ENCODE measurements at places on chromosomes 11 and 22.

DNA sequence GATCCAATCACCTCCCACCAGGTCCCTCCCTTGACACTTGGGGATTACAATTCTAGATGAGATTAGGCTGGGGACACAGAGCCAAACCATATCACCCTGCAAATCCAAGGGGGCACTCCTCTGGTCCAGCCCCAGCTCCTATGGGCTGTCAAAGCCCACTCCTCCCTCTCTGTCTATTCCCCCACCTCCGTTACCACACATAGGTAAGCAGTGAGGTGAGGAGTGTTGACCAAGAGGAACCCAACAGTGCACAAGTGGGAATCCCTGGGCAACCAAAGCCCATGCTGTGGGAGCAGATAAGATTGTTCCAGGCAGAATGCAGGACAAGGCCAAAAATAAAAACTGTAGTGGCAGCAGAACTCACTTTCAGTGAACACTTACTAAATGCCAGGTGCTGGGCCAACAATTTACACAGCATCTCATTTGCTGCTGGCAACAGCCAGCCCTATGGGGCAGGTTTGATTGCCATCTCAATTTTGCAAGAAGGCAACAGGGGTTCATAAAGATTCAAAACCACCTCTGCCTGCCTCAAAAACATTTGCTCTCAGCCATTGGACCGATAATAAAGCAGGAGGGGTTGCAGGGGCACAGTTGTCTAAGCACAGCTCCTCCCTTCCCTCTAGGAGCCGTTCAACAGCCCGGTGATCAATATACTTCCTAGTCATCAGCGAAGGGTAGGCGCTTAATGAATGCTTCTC, 8.9 kb downstream of the SDF2L1 start:
- DNase-seq = no peak

GRCh38 chr11:128151780-128152179, 435.6 kb downstream of the ETS1 start:
- DNase-seq = no peak

DNA sequence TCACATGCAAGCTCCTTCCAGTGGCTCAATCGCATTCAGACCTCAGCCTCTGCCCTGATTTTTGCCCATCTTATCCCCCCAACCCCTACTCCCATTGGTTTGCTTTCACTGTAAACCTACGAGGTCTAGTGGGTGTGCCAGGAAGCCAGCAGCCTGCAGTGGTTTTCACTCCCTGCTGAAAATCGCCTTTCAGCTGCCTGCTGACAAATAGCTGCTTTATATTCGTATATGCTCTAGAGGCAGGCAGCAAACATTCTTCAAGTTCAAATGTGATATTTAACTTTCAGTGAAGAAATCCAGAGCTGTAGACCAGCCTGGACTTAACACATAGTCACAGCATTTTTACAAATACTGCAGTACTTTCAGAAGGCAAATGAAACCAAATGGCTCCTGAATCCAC, 92.8 kb upstream of the APOA1 start:
- DNase-seq = peak; percentile 75

- no peak for DNase-seq
Measured at GRCh38 chr11:92811341-92811740, 158.1 kb upstream of the MTNR1B start.

DNA sequence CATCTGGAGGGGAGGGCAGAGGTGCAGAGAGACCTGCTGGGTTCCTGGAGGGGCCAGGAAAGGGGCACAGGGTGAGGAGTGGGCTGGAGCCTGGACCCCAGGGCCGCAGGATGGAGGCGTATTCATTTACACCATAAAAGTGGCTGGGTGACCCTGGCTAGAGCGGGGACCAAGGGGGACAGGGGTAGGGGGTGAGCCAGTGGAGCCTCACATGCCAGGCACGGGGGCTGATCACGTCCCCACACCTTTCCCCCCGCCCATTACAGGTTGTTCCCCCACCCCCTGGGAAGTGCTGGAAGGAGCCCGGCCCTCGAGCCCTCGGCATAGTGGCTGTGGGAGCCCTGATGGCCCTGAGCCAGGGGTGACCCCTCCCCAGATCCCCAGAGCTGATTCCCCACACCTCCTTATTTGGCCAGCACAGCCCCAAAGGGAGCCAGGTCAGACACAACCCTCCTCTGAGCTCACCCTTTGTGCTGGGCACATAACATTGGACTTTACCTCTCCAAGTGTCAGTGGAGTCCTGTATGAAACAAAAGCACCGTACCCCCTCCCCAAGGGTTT, 781 bp downstream of the TCIRG1 start:
- no peak for DNase-seq

GRCh38 chr11:329886-330253, 9.2 kb upstream of the IFITM3 start:
- no peak for DNase-seq

DNA sequence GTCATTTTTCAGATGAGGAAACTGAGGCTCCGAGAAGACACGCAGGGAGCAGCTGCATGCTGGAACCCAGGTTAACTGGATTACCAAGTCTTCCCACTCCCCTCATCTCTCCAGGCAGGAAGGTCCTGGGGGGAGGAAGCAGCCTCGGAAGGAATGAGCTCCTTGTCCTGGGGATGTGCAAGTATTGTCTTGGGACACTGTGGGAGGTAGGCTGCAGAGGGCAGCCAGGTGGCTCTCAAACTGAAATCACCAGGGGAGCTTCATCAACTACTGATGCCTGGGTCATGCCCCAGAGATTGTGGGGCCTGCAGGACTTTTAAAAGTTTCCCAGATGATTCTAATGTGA, 7.6 kb downstream of the GDPD5 start:
- no peak for DNase-seq

- DNase-seq = no peak
Measured at GRCh38 chr11:96307776-96308140, 35.2 kb downstream of the MAML2 start.

DNA sequence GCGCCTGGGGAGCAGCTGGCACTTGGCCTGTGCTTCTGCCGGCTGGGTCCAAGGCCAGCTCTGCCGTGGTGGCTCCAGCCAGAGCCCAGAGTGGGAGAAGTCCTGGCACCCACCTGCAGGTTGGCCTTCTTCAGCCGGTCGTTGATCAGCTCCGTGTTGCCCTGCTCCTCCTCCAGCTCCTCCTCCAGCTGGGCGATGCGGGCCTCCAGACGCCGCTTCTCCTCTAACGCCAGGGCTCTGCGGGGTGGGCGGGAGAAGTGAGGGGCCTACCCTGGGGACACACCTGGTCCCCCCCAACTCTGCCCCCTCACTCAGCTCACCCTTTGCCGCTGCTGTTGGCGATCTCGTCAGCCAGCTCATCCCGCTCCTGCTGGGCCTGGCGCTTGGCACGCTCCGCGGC, 32.6 kb downstream of the APOL1 start:
- no peak for DNase-seq

- no peak for DNase-seq
Measured at GRCh38 chr22:31905356-31905755, 39.0 kb upstream of the YWHAH start.

DNA sequence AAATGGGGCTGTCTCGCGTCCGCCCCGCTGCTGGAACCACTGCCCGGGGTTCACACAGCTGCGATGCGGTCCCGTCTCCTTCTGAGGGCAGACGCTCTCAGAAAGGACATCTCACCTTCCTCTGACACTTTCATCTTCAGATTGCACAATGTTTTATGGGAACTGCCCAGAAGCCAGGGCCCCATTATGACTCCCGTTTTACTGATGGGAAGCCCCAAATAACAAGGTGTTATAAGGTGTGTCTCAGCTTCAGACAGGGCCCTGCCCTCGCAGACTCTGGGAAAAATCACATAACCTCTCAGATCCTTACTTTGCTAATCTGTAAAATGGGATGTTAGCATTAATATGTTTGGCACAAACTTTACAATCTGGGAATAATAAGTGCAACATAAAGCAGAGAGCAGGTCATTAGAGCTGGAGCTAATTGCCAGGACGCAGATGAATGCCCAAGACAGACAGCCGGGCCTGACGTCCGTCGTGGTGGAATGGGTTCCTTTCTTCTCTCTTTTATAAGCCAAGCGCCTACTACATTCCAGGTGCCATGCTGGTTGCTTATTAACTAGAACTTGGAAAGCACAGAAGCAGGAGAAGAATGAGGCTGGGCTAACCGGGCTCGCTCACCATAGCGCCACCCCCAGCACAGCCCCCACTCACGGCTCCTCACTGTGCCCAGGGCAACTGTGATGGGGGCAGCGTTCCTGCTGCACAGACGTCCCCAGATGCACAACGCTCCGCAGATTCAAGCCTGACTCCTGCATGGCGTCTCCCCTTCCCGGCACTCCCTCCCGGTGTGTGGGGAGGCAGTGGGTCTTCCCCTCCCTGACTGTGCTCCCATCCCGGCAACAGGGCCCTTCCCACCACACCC, 43.8 kb downstream of the TRMU start:
- DNase-seq = no peak

DNA sequence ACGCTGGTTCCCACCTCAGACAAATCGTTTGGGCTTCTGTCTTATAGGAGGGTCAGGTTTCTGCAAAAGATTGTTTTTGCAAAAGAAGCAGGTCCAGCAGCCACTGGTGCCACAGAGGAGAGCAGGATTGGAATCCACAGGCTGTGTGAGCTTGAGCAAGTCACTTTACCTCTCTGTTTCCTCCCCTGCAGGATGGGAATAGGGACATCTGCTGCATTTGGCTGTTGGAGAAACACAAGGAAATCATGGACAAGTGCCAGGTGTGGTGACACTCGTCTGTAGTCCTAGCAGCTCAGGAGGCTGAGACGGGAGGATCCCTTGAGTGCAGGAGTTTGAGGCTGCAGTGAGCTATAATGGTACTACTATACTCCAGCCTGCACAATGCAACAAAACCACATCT, 422.6 kb downstream of the MN1 start:
- no peak for DNase-seq

DNA sequence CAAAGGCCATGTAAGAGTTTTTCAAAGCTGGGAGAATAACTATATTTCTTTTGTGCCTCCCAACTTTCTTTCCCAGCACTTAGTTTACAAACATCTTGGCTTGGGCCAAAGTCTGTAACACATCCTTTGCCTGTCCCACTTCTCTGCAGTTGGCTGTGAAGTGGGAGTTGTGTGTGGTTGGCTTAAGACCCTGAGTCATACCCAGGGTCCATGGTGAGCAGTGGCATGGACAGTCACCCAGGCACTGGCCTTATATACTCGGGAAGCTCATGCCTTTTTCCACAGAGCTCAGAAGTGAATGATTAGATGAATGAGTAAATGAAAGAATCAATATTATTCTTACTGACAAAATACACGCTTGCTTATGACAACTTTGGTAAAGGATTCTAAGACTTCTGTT, 231.4 kb downstream of the BLID start:
- no peak for DNase-seq

- DNase-seq = peak; percentile 46
Measured at GRCh38 chr11:102007567-102008437, 39.4 kb upstream of the CFAP300 start.

- no peak for DNase-seq
Measured at GRCh38 chr11:58742981-58743880, 11.5 kb upstream of the GLYAT start.

- DNase-seq = peak; percentile 25
Measured at GRCh38 chr22:44191036-44191454, 10.3 kb downstream of the PARVG start.

Measured in CD4-positive, alpha-beta T cell treated with Interleukin-21 for 1 hour (primary cell).